ENCODE measurements at places on chromosomes 12 and 14.

GRCh38 chr12:15323480-15323879 lies 1.2 kb downstream of the PTPRO start:
- DNase-seq, result no peak

GRCh38 chr12:100936661-100937060 lies 142.1 kb downstream of the ANO4 start:
- DNase-seq, result no peak

DNA sequence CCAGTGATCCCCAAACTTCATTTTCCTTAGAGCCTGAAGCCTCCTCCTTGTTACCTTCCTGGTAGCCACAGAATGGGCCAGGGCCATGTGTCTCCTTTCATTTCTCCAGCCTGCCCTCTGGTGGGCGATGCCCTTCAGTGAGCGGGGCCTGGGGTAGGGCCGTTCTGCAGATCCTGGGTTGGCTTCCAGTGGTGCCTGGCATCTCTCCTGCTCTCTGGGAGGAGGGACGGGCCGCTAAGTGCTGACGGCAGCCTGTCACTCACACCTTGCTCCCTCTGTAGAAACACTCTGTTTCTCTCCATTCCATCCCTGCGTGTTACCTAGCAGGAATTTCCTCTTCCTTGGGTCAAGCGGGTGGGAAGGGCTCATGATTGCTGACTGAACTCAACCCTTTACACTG lies 232.1 kb downstream of the CACNA1C start:
- DNase-seq, result peak; percentile 36

GRCh38 chr12:52926596-52927234 lies 21.8 kb upstream of the KRT8 start:
- DNase-seq, result no peak

GRCh38 chr12:70529647-70530046 lies 107.6 kb downstream of the PTPRB start:
- no peak for DNase-seq

- no peak for DNase-seq
Observed at GRCh38 chr12:110426406-110426805, 22.9 kb upstream of the ANAPC7 start.

GRCh38 chr14:21056520-21057163 lies 980 bp upstream of the RNASE8 start:
- no peak for DNase-seq

GRCh38 chr14:35068238-35069012 lies 22.4 kb downstream of the FAM177A1 start:
- DNase-seq, result no peak

- no peak for DNase-seq
Observed at GRCh38 chr12:56061982-56062381, 18.0 kb upstream of the ERBB3 start.

DNA sequence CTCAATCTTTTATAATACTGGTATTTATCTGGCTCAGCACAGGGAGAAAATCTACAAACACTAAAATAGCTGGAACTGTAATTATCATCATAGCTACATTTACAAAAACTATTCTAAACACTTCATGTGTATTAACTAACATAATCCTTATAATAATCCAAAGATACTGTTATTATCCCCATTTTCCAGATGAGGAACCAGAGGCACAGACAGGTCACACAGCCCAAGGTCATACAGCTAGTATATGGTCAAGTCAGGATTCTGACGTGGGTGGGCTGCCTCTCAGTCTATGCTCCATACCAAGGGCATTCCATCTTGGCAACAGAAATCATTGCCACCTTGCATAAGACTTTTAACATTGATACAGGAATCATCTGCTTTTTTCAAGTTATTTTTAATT lies 11.4 kb downstream of the FERMT2 start:
- DNase-seq, result no peak

DNA sequence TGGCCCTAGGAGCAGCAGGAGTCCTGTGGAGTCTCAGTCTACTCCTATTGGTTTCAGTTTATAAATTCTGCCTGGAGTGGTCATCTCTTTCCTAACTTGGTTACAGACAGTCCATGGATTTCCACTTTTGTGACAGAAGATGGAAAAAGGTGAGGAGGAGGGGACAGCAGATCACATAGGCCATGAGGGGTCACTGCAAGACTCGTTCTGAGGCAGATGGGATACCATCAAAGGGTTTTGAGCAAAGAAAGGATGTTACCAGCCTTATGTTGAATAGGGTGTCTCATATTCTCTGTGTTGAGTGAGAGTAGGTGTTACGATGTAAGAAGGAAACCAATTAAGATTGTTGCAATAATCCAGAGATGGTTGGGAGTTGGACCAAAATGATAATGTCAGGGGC lies 15.3 kb downstream of the PDE3A start:
- no peak for DNase-seq

DNA sequence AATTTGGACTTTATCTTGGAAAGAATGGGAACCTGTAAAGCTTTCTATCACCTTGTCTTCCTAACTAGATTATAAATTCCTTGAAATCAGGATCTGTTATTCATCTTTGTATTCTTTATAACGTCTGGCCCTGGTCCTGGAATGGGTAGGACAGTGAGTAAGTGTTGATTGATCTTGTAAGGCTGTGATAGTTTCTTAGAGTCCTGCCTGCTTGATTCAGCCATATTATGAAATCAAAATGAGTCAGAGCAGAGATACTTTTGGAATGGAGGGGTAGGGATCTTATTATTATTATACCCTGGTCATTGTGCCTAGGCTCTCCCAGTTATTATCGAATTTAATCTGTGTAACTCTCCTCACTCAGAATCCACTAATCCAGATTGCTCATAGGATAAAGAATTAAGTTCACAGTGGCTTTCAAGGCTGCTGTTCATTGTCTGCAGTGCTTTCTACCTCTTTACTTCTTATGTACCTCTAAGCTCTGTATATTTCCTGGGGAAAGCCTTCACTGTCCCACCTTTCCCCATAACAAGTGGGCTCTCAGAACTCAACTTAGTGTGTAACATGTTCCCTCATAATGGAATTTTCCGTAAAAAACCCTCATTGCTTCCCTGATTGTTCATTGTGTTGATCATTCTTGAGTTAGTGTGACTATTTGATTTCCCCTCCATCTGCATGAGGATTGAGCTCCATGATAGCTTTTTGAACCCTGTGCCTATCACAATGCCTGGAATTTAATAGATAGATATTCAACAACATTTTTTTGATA lies 93.3 kb downstream of the DAAM1 start:
- no peak for DNase-seq

- DNase-seq, result no peak
Observed at GRCh38 chr12:103679421-103680170, 92.5 kb downstream of the STAB2 start.
